ENCODE measurements at places on chromosomes 5 and 9. TPM values are rescaled to one million over a fixed set of nuclear protein-coding genes. Genes with fewer than 3 reads are reported as not detected.
A peak's percentile ranks its signal among the peaks of the same experiment; 100 is the strongest.

GRCh38 chr5:135053989-135054388 lies 20.0 kb upstream of the PITX1 start:
- no peak for DNase-seq

Gene ANXA1
- 274 TPM for total RNA-seq

Gene ABLIM3
- 1.8 TPM for total RNA-seq

DNA sequence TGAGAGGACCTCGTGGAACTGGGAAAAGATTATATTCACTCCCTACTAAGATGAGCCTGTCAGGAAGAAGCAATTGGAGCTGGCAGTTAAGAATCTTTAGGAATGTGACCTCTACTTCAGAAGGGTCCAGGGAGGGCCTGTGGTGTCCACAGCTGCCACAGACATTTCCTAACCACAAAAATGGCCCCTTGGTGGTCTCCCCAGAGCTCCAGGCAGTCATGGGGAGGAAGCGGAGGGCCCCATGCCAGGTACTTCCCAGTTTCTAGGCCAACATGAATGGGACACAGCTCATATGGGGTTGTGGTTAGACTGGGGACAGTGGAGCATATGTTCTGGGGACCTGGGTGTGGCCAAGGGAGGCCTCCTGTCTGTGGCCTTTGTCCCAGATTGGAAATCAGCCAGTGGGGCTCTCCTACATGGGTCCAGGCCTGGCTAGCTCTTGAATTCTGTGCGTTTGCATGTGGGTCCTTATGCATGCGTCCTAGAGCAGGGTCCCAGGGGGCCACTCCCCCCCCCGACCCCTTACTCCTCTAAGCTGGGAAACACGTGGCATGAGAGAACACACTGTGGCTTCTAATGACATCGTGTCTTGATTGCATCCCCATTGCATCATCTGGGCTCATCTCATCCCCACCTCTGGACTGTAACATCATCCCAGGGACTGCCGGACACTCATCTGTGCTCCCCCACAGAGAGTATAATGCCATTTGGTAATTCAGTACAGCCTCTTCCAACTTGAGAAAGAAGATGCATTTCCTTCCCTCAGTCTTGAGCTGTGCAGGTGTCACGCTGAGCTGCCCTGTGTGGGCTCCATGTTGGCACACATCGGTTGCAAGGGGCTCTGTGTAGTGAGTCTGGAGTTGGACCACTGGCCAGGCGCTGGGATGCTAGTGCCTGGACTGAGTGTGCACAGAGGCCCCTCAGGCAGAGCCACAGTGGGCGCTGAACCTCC lies 31.3 kb downstream of the IRF1 start:
- no peak for DNase-seq

Gene ZBED3
- 0.59 TPM for total RNA-seq

Gene GPR21
- total RNA-seq = 3.6 TPM

GRCh38 chr5:120454094-120454798 lies 9.9 kb upstream of the PRR16 start:
- DNase-seq = no peak

DNA sequence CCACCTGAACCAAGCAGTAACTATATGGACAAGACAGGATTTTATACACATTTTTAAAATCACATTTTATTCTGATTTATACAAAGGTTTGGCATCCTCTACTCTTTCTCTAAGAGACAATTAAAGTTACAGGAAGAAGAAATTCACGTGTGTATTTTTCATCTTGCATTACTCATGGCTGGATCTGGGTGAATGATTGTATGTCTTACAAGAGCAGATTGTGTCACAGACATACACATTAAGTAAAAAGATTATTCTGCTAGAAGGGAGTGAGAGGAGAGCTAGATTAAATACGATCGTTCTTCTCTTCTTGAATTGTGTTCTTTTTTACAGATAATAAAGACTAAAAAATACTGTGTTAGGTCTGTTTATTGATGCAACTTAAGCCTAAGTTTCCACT lies 20.8 kb upstream of the CEP120 start:
- DNase-seq = no peak

GRCh38 chr5:50965654-50966375 lies 299.4 kb downstream of the PARP8 start:
- DNase-seq = no peak

DNA sequence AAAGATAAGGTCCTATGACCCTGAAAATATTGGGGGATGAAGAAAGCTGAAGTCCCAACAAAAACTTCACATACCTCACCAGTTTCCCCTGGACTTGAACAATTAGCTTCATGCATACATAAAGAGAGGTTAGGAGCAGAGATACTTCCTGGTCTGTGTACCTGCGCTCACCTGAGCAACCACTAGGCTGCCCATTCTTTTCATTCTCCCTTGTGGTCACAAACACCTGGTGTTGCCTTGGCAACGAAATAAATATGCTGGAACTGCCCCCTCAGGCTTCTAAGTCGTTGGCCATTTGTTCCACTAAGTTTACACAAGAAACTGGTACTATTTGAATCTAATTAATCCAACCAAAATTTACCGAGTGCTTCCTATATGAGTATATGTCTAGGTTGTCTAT lies 18.1 kb downstream of the OTP start:
- DNase-seq = no peak

Gene OR1B1
- total RNA-seq = not detected

DNA sequence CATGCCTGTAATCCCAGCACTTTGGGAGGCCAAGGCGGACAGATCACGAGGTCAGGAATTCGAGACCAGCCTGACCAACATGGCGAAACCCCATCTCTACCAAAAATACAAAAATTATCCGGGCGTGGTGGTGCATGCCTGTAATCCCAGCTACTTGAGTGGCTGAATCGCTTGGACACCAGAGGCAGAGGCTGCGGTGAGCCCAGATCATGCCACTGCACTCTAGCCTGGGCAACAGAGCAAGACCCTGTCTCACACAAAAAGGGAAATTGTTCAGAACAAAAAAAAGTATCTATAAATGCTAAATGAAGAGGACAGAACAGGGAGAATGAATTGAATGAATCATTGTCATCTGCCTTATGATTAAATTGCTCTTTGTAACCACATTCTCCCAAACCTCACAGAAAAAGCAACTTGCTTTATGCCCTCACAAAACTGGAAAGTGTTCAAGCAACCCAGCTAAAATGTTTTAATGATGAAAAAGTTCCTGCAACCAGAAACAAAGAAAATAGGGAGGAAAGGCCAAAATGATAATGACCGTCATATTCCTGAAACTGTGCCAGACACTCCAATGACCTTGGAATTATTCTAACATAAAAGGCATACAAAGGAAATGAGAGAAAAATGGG lies 83.7 kb downstream of the SERINC5 start:
- no peak for DNase-seq

DNA sequence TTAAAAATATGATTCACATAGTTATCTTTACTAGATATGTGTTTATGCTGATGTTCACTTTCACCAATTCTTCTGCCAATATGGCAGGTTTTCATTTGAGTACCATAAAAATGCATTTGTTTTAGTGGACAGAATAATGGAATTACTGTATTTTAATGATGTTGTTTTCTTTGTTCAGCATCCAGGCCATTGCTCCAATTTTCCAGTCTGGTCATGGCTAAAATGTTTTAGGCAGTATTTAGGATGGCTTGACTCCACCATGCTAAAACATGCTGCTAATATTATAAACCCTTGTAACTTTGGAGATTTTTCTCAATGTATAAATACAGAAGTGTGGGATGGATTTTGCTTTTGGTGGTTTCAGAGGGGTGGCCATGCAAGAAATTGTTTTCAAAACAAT lies 273.0 kb upstream of the RPS23 start:
- DNase-seq = no peak

Gene CNTFR
- not detected for total RNA-seq

- DNase-seq = no peak
Measured at GRCh38 chr5:59266410-59266809, 627.1 kb downstream of the PDE4D start.

Gene PCDHB13
- not detected for total RNA-seq

Gene NIPAL4
- total RNA-seq = 1.1 TPM

GRCh38 chr5:65809817-65810531 lies 88.0 kb downstream of the NLN start:
- no peak for DNase-seq

- no peak for DNase-seq
Measured at GRCh38 chr5:6784481-6784880, 71.2 kb downstream of the TENT4A start.

DNA sequence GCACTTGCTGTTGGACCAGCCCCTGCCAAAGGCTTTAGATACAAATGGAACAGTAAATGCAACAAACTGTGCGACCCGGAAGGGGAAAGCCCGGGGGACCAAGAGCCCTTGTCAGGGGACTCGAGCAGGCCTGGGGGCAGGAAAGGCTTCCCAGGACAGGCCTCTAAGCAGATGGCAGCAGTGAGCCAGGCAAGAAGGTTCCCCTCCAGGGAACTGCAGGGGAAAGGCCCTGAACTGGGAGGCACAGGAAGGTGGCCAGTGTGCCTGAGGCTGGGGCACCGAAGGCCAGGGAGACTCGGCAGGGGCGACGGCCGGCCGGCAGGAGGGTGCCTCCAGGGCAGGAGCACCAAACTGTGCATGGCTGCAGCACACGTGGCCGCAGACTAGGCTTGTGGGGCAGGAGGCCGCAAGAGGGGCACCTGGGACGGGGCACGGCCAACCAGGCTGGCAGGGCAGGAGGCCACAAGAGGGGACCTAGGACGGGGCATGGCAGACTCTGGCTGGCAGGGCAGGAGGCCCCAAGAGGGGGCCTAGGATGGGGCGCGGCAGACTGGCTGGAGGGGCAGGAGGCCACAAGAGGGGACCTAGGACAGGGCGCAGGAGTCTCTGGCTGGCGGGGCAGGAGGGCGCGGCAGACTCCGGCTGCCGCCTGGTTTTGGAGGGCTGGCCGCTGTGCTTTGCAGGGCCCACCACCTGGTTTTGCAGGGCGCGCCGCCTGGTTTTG lies 10.0 kb downstream of the VAV2 start:
- DNase-seq = no peak

Gene THOC3
- total RNA-seq = 70.6 TPM

Gene OSMR
- not detected for total RNA-seq

Gene USP20
- total RNA-seq = 116 TPM

DNA sequence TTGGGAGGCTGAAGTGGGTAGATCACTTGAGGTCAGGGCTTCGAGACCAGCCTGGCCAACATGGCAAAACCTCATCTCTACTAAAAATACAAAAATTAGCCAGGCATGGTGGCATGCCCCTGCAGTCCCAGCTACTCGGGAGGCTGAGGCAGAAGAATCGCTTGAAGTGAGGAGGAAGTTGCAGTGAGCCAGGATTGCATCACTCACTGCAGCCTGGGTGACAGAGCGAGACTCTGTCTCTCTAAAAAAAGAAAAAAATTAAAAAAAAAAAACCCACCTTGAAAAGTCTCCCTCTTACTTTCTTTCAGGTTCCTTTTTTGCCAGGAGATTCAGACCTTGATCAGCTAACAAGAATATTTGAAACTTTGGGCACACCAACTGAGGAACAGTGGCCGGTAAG lies 34.2 kb downstream of the CDK7 start:
- DNase-seq = no peak

GRCh38 chr5:2917524-2917923 lies 166.0 kb upstream of the IRX2 start:
- DNase-seq = no peak

Gene GPRIN1
- total RNA-seq = 1.9 TPM

- no peak for DNase-seq
Measured at GRCh38 chr5:147081311-147081764, 153.5 kb upstream of the STK32A start.

GRCh38 chr5:71748360-71748759 lies 29.3 kb downstream of the CARTPT start:
- no peak for DNase-seq

DNA sequence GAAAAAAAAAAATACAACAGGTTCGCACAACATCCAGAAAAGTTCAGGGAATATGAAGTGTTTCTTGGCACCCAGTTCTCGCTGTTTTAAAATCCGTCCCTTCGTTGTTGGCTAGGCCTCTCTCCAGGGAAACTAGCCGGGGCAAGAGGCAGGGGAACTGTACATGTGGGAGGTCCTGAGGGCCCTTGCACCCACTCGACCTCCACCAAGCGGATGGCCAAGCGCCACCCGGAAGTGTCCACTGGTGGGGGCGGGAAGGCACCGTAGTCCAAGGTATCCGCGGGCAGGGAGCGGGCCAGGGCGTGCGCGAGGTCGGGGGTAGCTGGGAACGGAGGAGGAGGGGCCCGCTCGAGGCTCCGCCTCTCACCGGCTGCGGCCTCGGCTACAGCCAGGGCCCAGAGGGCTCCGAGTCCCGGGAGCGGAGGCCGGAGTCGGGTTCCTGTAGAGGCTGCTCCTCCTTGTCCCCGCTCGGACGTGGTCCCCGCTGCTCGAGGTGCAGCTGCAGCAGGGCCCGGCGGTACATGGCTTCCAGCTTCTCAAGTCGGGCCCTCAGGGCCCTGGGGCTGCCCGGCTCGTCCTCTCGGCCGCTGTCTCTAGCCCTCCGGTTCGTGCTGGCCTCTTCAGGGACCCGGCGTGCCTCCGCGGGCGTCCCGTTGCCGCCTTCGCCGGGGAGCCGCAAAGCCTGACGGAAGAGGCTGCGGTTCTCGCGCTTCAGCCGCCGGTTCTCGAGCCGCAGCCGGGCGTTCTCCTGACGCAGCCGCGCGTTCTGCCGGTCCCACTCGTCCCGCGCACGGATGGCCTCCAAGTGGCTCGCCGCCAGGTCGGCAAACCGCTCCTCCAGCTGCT lies 720 bp downstream of the TUSC1 start:
- DNase-seq = peak; percentile 1

DNA sequence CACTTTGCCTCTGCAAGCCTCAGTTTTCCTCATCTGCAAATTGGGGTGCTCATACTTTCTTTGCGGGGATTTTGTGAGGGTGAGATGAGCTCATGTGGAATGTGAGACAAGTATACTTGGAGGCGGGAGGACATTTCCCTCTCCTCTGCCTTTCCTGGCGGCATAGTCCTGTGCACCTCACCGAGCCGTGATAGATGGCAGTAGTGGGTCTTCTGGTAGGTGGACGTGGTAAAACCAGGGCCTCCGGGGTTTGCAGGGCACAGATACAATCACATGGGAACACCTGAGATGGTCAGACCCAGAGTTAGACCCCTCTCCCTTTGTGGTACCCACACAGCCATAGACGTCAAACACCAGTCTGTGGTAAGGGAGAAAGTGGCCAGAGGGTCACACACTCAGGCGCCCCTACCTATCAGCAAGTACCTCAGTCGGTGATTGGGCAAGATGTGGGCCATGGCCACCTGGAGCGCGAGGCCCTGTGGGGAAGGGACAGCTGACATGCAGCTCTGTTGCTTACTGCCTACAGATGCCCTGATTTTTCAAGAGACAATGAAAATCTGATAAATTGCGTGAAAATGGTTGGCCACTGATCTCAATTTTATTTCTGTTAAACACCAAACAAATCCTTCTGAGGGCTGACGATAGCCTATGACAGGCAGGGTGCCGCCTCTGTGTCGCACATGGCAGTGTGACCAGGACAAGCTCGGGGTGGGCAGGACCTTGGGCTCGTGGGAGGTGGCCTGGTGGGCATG lies 9.9 kb downstream of the ERGIC1 start:
- no peak for DNase-seq

- no peak for DNase-seq
Measured at GRCh38 chr5:122141751-122142150, 12.4 kb downstream of the ZNF474 start.

GRCh38 chr5:8924054-8924793 lies 621.7 kb downstream of the SEMA5A start:
- DNase-seq = no peak

- no peak for DNase-seq
Measured at GRCh38 chr5:54103871-54104270, 206.5 kb downstream of the ARL15 start.

GRCh38 chr9:123349691-123350480 lies 6.1 kb upstream of the CRB2 start:
- peak; percentile 68 for DNase-seq

- DNase-seq = no peak
Measured at GRCh38 chr5:31270396-31270795, 76.9 kb downstream of the CDH6 start.
